ENCODE measurements at places on chromosomes 2 and 18.

GRCh38 chr2:20452551-20452950 is 5.7 kb downstream of the RHOB start:
- DNase-seq = peak; percentile 42

DNA sequence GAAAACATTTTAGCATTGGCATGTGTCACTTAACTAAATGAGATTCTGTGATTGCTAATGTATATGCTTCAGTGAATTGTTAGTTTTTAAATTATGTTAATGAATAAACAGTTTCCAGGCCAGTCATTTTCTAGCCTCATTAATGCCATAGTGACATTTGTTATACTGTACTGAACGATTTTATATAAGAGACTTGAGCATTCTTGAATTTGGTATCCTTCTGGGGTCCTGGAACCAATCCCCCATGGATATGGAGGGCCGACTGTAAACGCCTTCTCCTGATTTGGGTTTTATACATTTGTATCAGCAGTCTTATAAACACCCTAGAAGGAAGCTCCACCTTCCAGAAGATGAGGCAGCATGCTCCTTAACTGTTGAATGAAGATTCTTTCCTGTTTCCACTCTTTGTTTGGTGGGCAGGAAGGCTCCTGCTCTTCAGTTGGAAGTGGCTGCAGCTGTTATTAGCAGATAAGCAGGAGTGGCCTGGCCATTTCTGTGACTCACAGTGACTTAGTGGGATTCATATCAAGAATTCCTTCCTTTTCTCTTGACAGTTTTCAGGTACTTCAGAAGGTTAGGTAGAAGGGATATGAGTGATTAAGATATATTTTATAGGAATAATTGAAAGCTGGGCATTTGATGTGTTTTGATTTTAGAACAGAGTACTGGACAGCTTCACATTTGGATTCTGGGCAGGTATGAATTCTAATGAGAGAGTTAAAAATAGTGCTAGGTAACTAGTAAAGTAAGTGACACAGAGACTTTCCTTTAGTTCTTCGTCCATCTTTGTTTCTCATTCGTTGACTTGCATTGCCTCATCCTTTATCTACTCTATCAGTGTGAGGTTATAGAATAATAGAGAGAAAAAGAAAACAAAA is 124.9 kb downstream of the PLCL1 start:
- no peak for DNase-seq

DNA sequence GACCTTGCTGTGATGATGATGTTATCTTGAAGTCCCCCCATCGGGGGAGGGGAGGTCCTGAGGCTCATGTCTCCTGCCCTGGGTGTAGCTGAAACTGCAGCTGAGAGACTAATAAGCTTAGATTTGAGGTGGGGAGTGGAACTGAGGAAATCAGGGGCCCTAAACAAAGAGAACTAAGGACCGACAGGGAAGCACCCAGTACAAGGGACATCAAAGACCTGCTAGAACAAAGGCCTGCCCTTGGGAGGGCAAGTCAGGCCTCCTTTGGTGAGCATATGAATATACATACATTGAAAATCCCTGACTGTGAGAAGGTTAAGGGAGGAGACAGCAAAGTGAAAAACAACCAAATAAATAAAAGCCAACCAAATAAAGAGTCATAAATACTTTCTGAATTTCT is 1132.5 kb upstream of the CELF4 start:
- DNase-seq = no peak

- DNase-seq = peak; percentile 69
These were observed 56.8 kb downstream of the BIN1 start for GRCh38 chr2:127049927-127050802.

DNA sequence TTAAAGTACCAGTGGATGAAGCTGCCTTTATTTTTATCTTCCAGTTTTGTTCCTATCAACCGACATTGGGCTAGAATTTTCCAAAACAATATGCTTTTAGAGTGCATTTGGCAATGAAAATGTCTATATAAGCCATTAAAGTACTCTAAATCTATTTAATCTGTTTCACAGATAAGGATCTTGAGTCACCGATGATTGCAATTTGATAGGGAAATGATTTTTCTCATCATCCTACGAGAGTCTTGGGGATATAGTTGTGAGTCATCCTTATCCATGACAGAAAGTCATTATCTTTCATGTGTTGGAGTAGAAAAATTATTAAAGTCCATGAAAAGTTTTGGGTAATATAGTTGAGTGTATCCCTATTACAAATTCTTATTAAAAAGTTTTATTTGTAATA is 26.1 kb downstream of the SLC39A10 start:
- DNase-seq = no peak

- DNase-seq = no peak
These were observed 35.1 kb downstream of the DCAF17 start for GRCh38 chr2:171469176-171469575.

DNA sequence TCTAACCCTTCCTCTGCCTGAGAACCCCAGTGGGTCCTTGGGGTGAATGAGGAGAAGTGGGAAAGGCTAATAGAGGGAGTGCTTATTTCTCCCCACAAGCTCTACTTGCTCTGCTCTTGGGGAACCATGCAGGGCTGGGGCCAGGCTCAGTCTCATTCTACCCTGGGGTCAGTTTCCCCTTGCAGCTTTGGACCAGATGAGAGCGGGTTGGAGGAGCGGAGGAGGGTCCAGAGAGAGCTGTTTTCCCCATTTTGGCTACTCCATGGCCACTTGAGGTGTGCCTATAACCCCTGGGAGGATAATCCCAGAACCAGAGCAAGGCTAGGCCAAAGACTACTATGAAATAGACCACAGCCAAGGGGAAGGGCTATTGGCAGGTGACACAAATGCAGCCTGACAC is 29.6 kb downstream of the PLB1 start:
- DNase-seq = no peak

GRCh38 chr2:42944779-42945415 is 152.5 kb upstream of the HAAO start:
- DNase-seq = no peak

GRCh38 chr2:37052600-37053332 is 31.4 kb downstream of the HEATR5B start:
- DNase-seq = no peak

Data from left cardiac atrium (tissue), 4 donors.